Muscle of leg (tissue), 16 donors: ENCODE measurements at places on chromosomes 2 and 18. TPM values are rescaled to one million over a fixed set of nuclear protein-coding genes. Genes with fewer than 3 reads are reported as not detected.
A peak's percentile ranks its signal among the peaks of the same experiment; 100 is the strongest.

Gene GAREM1
- 8.5 TPM for polyA plus RNA-seq

Gene CHAC2
- polyA plus RNA-seq = 2.2 TPM

GRCh38 chr18:5175378-5175777, 21.7 kb downstream of the AKAIN1 start:
- no peaks in the 10 kb centered on the region for H3K36me3 ChIP-seq
- H3K27ac ChIP-seq = no peak overlapping the region
- no peaks in the 10 kb centered on the region for H3K27me3 ChIP-seq
- H3K4me1 ChIP-seq = no peaks in the 10 kb centered on the region
- no peak for DNase-seq
- no peak overlapping the region for H3K4me3 ChIP-seq

Gene ASPRV1
- polyA plus RNA-seq = 2.9 TPM

DNA sequence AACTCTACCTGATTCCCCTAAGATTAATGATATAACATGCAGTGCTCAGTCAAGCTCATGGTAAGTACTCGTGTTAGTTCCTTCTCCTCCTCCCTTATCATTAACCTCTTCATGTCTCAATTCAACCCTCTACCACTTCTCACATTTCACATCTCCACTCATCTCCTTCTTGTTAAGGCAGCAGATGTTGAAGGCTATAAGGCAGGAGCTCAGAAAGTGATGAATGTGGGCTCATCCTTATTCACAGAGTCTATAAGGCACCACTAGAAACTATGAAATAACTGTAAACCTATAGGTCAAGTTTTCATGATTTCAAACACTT, 56.0 kb downstream of the CLHC1 start:
- no peak for DNase-seq
- no peak overlapping the region for H3K27ac ChIP-seq

- peak overlapping the region; percentile 98 for H3K4me3 ChIP-seq
- no peaks in the 10 kb centered on the region for H3K27me3 ChIP-seq
- DNase-seq = no peak
- no peak overlapping the region for H3K27ac ChIP-seq
- H3K36me3 ChIP-seq = peaks cover 13% of the 10 kb centered on the region
- H3K4me1 ChIP-seq = peaks cover 5% of the 10 kb centered on the region
Measured at GRCh38 chr2:75646090-75646582, 447 bp upstream of the MRPL19 start.

GRCh38 chr2:202327858-202328257, 48.3 kb upstream of the BMPR2 start:
- no peak overlapping the region for H3K4me3 ChIP-seq
- no peak overlapping the region for H3K27ac ChIP-seq
- no peak for DNase-seq
- H3K27me3 ChIP-seq = no peaks in the 10 kb centered on the region

Gene GALNT13
- polyA plus RNA-seq = 0.50 TPM

- H3K36me3 ChIP-seq = no peaks in the 10 kb centered on the region
- no peak for DNase-seq
- no peaks in the 10 kb centered on the region for H3K4me1 ChIP-seq
- no peak overlapping the region for H3K27ac ChIP-seq
- H3K4me3 ChIP-seq = no peak overlapping the region
Measured at GRCh38 chr18:33666915-33667314, 88.9 kb downstream of the ASXL3 start.

- H3K36me3 ChIP-seq = no peaks in the 10 kb centered on the region
- DNase-seq = no peak
- no peaks in the 10 kb centered on the region for H3K27me3 ChIP-seq
- no peaks in the 10 kb centered on the region for H3K4me1 ChIP-seq
- no peak overlapping the region for H3K4me3 ChIP-seq
Measured at GRCh38 chr2:62968668-62969067, 82.0 kb upstream of the OTX1 start.

DNA sequence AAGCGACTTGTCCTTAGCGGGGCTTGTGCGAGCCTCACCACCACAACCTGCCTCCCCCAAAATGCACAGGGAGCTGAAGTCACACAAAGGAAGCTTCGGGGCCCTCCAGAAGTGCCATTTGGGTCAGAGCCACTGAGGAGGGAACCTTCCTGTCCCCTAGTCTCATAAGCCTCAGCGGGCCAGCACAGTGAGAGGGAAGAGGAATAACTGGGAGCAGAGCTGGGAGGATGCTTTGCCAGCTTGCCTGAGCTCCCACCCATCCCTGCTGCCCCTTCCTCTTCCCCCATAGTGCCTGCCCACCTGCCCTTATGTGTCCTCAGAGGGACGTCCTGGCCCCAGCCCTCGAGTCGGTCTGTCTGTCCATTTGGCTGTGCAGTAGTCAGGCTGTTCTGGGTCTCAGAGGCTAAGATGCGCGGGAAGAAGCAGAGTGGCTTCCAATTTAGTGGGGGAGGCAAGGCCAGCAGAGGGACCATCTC, 51.8 kb upstream of the GPR17 start:
- H3K27me3 ChIP-seq = no peaks in the 10 kb centered on the region
- no peak overlapping the region for H3K27ac ChIP-seq
- H3K36me3 ChIP-seq = no peaks in the 10 kb centered on the region
- no peaks in the 10 kb centered on the region for H3K4me1 ChIP-seq
- no peak for DNase-seq
- H3K4me3 ChIP-seq = no peak overlapping the region

GRCh38 chr2:134426721-134427120, 172.8 kb downstream of the MGAT5 start:
- H3K4me1 ChIP-seq = no peaks in the 10 kb centered on the region
- no peaks in the 10 kb centered on the region for H3K27me3 ChIP-seq
- H3K4me3 ChIP-seq = no peak overlapping the region
- no peak overlapping the region for H3K27ac ChIP-seq

Gene TTLL4
- 20.5 TPM for polyA plus RNA-seq
